ENCODE measurements at places on chromosomes 2 and 18.
A peak's percentile ranks its signal among the peaks of the same experiment; 100 is the strongest.

- DNase-seq: peak; percentile 34
Observed at GRCh38 chr2:65727381-65727780, 295.0 kb upstream of the SPRED2 start.

GRCh38 chr18:59961070-59961469 is 61.3 kb downstream of the PMAIP1 start:
- DNase-seq: no peak

GRCh38 chr2:156436497-156437085 is 412 bp downstream of the GPD2 start:
- peak; percentile 52 for DNase-seq

DNA sequence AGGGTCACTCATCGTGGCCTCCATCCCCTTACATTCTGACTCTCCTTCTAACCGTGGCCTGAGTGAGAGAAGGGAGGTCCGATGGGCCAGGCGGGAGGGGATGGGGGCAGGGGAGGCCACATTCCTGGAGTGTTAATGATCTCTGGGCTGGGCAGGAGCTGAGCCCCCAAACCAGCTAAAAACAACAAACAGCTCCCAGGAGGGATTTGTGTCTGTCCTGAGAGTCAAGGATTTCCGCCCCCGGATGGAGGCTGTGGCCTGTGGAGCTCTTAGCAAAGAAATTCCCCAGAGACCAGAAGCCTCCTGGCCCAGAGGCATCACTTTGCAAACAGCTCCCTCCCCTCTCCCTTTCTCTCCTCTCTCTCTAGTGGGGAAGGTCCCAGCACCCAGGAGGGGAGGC is 23.5 kb downstream of the EMX1 start:
- DNase-seq: no peak

DNA sequence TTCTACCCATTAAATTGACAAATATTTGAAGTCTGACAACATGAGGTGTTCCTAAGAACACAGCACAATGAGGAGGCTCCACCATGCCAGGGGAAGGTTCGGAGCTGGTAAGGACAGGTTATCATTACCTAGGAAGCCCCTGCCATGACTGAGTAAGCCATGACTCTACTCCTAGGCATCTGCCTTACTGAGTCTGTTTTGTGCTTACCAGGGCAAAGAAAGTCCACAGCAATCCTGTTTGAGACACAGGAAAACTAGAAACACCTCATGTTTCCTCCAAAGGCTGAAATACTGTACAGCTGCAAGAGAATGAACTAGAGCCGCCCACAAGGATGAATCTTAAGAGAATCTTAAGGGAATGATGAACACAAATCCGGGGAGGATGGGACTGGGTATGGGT is 11.6 kb downstream of the TGFBRAP1 start:
- no peak for DNase-seq

- no peak for DNase-seq
Observed at GRCh38 chr18:46262856-46263255, 158.7 kb downstream of the HAUS1 start.

DNA sequence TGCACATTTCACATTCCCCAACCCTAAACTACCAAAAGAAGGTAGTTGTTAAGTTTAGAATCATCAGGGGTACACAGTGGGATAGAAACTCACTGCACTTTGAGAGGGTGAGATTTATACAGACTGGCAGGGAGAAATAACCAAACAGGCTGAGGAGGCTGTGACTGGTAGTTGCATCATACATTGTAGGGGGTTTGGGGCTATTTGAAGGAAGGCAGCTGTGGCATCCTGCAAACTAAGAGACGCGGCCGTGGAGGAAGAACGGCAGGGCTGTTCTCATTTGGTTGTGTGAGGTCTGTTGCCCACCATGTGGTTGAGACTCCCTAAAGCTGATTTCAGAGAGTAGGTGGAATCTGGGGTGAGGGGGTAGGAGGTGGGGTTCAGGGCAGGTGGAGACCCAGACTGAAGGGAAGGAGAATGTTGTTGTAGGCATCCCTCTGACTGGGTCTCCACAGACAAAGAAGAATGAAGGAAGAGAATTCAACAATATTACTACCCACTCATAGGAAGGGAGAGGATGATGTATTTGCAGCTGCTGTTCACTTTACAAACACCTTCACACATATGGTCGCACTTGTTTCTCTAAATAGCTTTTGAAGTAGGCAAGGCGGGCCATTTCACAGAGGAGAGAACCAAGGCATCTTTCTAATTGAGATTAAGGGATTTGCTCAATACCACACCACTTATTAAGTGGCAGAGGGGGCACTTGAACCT is 170.9 kb upstream of the SIX2 start:
- no peak for DNase-seq

- DNase-seq: no peak
Observed at GRCh38 chr2:237140689-237141285, 55.1 kb downstream of the COPS8 start.

DNA sequence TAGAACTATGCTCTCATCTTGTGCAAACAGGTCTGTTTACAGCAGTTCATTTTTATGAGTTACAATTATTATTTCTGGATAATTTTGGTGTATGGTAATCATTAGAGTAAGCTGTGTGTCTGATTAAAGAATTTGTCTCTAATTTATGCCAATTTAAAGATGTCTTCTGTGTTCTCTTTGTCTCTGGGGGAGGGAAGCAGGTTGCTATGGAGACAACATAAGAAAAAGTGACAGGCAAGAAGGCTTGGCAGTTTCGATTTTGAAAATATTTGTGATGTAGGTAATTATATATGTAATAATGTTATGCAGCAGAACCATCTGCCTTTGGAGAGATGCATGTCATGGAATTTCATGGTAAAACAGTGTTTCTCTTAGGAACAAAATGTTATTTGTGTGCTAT is 78.2 kb downstream of the SH3RF3 start:
- no peak for DNase-seq

DNA sequence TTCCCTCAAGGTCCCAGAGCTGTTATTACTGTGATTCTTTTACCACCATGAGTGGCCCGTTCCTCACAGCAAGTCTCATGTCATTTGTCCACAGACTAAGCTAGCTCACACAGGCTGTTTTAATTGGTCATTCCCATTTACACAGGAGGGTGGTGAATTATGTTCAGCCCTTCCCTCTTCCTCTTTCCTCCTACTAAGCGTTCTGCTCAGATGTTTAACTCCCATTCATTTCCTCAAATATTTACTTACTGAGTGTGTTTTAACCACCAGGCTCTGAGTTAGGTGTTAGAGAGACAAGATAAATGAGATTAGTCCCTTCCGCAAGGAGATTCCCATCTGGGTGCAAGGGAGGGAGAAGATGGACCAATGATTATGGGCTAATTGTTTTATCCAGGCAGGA is 403.6 kb upstream of the ACVR2A start:
- no peak for DNase-seq

DNA sequence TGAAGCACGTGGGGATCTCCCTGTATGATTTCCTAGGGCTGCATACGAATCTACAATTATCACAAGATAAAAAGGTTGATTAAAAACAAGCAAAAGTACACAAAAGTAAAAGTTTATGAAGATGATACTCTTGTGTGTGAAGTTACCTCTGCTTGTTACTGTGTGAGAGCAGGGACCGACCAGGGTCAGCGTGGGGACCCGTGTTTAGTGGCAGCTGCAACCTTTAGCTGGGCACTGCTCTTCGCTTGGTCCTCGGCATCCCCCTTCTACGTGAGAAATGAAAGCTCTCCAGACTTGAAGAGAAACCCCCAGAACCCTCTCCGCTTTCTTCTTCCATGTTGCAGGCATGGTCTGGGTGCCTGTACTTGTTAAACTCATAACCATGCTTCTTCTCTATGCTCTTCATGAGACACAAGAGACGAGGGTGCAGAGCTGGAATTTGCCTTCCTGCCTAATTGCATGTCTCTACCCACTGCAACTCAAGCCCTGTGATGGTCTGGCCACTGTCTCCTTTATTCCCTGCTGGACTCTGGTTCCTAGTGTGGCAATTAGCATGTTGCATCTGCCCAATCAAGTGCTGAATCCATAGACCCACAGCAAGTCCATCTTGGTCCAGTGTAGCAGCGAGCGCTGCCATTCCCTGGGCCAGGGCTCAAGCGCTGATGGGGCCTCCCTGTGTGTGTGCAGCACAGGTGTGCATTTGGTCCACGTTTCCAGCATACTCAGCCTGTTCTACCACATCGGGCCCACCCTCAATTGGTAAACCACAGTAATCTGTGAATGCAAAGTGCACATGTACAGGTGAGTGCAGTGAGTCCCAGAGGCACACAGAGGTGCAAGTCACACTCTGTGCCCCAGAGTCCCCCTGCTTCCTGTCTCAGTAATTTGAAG is 88.5 kb downstream of the TWIST2 start:
- no peak for DNase-seq

DNA sequence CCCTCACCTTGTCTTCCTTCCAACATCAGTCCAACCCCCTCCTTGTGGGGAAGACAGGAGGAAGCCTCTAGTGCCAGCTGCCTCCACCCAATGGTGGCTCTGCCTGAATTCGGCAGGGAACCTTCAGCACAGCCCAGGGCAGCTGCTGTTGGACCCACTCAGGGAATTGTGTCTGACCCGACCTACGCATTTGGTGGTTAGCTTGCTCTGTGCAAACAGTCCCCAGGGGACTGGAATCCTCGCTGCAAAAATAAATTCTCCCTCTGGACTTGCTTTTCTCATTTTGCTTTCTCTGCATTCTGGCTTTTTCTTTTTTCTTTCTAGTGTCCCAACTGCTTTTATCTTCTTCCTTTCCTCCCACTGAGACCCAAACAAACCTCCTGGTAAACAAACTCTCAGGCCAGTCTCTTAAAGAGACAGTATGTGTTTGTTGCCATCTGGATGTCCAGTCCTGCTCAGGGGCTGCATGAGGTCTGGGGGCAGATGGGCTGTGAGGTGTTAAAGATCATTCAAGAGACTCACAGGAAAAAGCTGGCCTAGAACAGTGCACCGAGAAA is 137.7 kb upstream of the HAAO start:
- DNase-seq: no peak

GRCh38 chr2:80887841-80888378 is 583.4 kb upstream of the LRRTM1 start:
- no peak for DNase-seq

GRCh38 chr2:26139269-26140183 is 33.4 kb upstream of the GAREM2 start:
- no peak for DNase-seq

- DNase-seq: peak; percentile 76
Observed at GRCh38 chr18:29250259-29250658, 1073.3 kb upstream of the CDH2 start.

DNA sequence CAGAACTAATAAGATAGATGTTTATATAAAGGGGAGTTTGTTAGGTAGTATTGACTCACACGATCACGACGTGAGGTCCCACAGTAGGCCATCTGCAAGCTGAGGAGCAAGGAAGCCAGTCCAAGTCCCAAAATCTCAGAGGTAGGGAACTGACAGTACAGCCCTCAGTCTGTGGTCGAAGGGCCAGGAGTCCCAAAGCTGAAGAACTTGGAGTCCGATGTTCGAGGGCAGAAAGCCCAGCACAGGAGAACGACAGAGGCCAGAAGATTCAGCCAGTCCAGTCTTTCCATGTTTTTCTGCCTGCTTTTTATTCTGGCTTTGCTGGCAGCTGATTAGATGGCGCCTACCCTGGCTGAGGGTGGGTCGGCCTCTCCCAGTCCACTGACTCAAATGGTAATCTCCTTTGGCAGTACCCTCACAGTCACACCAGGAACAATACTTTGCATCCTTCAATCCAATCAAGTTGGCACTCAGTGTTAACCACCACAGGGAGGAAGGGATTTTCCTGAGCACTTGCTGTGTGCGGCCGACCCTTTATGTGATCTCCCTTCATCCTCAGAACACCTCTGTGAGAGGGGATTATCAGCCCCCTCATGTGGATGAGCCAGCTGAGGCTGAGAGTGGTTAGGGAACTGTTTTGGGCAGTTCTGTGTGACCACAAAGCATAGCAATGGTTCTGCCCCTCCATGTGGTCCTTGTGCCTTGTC is 78.3 kb downstream of the RNF144A start:
- DNase-seq: no peak

- no peak for DNase-seq
Observed at GRCh38 chr2:148554459-148555247, 89.9 kb upstream of the EPC2 start.

DNA sequence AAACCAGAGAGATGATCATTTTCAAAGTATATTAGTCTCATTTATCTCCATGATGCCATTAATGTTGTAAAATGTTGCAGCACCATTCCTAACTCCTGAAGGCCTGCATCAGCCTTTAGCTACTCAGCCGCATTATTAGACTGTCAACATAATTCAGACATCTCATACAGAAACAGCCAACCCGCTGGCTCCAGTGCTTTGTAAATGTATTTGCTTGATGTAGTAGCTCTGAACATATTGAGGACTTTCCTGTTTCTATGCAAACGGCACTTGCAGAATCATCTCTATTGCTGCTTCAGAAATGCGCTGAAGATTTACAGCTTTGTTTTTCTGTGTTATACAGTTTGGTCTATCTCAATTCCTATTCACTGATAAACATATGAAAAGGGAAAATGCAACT is 372.2 kb downstream of the DSEL start:
- no peak for DNase-seq

DNA sequence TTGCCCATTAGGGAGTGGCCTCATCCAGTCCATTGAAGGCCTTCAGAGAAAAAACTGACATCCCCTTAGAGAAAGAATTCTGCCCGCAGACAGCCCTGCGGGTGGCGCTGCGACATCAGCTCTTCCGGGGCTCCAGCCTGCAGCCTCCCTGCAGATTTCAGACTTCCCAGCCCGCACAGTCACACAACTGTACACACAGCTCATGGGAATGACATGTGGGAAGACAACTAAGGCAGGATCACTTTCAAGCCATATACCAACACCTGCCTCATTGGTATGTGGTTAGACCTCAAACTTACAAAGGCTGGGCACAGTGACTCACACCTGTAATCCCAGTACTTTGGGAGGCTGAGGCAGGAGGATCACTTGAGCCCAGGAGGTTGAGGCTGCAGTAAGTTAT is 24.8 kb upstream of the TUBB6 start:
- DNase-seq: peak; percentile 35

- DNase-seq: no peak
Observed at GRCh38 chr2:106183101-106183696, 10.9 kb downstream of the UXS1 start.

- DNase-seq: no peak
Observed at GRCh38 chr2:60964651-60965498, 52.6 kb upstream of the PEX13 start.

GRCh38 chr2:120820953-120821279 is 85.2 kb downstream of the GLI2 start:
- DNase-seq: no peak

- no peak for DNase-seq
Observed at GRCh38 chr2:73255907-73256617, 22.0 kb downstream of the CCT7 start.

GRCh38 chr2:28271919-28272250 is 120.8 kb upstream of the FOSL2 start:
- no peak for DNase-seq

Data from Kasumi-1 (cell line).